ACHN (cell line): ENCODE measurements at places on chromosomes 2 and 18.
A peak's percentile ranks its signal among the peaks of the same experiment; 100 is the strongest.

DNA sequence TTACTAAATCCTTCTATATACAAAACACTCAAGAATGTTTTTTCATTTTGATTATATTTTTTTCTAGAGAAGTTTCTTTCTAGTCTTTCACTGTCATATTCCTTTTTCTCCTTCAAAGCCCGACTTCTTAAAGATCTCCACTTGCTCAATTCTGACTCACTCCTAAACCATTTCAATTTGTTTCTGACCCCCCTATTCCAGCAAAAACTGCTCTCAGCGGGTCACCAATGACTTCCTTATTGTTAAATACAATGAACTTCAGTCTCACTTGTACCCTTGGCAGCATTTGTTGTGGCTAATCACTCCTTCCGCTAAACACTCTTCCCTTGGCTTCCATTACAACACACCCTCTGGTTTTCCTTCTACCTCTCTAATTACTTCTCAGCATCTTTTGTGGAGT is 111.1 kb upstream of the RBBP8 start:
- DNase-seq: peak; percentile 24

DNA sequence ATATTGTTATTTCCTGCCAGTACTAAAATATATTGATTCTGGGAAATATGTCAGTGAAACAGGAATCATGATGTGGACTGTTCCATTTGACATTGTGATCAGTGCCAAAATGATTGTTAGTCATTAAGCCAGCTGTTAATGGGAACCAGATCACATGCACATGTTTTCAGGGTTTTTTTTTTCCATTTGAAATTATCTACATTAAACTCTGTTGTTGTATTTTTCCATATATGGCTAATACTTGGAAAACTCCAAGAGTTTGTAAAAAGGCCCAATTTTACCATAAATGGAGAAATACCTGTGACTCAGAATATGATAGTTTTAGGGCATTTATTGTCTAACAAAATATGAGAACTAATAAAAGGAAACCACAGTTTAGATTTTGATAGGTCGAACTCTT is 13.4 kb downstream of the ITGAV start:
- DNase-seq: no peak

DNA sequence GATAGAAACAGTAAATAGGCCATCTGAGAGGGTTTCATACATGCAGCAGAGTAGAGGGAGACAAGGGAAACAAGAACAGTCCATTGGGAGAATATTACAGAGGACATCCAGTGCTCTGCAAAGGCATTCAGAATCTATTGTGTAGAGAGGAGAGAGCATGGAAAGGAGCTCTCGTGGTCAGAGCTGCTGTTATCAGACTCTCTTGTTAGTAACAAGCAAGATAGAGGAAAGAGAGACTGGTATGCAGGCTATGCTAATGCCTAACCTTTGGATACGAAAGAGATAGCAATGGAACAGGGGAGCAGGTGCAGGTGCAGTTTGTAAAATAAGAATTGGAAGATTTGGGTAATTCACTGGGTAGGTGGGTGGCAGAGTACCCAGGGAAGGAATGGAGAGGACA is 855.9 kb downstream of the CNTNAP5 start:
- DNase-seq: no peak

DNA sequence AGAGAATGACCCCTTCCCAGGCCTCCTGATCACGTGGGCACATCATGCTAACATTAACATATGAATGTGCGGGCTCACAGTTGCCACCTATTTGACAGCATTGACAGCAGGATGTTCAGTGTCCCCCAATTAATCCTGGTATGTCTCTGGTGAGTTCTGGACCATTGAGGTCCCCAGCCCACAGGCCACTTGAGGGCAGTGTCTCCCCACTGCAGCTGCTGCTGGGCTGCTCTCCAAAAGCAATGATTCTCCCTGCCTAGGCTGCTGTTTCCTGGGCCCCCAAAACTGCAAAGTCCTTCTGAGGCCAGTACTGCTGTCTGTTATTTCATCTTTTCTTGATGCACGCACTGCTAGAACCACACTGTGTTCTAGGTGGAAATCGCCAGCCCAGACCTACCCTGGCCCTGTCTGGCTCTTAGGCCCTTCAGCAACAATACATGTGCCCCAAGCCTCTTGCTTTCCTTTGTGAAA is 52.7 kb upstream of the MAPK4 start:
- DNase-seq: peak; percentile 14

DNA sequence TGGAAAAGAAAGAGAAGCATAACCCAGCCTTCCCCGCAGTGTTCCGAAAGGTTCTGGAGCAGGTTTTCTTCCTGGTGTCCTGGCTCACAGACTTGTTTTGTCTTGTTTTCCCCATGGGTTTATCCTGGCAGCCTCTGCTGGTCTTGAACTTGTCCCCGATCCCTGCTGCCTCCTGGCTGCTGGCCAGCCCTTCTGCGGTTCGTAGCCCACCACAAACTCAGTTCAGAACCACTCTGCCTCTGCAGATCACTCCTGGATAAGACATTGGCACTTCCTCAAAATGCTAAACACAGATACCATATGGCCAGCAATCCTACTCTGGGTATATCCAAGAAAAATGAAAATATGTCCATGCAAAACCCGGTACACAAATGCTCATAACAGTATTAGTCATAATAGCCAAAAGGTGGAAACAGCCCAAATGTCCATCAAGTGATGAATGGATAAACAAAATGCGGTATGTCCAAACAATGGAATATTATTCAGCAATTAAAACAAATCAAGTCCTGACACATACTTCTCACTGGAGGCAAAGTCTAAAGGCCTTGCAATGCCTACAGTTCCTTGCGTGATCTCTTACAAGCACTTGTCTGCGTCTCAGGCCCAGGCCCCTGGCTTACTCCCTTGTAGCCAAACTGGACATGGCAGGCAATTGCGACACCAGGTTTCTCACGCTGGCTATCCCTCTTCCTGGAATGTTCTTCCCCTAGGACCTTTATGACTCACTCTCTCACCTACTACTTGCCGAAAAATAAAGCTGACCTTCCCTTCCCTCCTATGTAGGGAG is 28.0 kb upstream of the ARHGEF4 start:
- no peak for DNase-seq

- no peak for DNase-seq
Observed at GRCh38 chr2:19299032-19299431, 59.4 kb downstream of the OSR1 start.

GRCh38 chr2:217981084-217981730 is 21.6 kb downstream of the TNS1 start:
- DNase-seq: no peak

DNA sequence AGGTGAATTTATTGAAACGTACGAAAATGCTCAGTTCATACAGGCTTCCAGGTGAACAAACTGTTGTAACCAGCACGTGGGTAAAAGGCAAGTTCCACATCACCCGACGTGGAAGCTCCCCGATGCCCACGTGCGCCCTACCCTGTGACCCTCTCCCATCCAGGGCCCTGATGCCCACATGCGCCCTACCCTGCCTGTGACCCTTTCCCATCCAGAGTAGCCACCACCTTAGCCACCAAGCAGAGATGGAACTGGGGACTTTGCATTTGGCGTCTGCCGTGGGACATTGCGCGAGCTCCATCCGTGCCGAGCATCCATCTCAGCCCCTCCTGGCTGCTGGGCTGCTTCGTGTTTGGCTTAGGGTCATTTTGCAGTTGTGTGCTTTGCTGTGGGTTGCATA is 37.5 kb downstream of the ANO7 start:
- no peak for DNase-seq

DNA sequence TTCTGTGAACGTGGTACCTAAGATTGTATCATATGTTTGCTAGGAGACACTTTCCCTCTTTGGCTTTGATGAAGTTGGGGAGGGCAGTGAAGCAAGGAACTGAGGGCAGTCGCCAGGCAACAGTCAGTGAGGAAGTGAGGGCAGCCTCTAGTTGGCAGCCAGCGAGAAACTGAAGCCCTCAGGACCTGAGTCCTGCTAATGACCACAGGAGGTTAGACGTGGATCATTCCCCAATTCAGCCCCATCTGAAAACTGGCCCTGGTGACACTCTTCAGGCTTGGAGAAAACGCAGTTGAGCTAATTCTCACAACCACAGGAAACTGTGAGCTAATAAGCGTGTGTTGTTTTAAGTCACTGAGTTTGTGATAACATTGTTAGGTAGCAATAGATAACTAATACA is 84.5 kb upstream of the REG3G start:
- no peak for DNase-seq

GRCh38 chr2:11862049-11862448 is 115.6 kb downstream of the LPIN1 start:
- DNase-seq: no peak

GRCh38 chr2:48543895-48544294 is 13.9 kb downstream of the STON1 start:
- no peak for DNase-seq

DNA sequence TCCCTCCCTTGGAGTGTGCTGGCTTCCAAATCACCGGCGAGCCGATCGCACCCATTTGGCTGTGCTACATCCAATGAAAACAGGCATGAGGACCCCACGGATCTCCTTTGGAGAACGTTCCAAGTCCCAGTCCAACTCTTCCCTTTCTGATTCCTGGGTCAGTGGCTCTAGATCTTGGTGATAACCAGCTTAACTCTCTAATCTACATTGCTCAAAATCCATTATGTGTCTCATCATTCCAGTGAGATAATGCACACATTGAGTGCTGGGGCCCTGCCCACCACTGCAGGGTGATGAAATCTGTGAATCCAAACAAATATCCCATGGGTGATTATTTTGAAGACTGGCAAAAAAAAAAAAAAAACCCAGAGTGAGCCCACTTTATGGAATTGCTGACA is 232.7 kb upstream of the COPS8 start:
- no peak for DNase-seq

- no peak for DNase-seq
Observed at GRCh38 chr2:29796446-29796845, 124.9 kb downstream of the ALK start.

DNA sequence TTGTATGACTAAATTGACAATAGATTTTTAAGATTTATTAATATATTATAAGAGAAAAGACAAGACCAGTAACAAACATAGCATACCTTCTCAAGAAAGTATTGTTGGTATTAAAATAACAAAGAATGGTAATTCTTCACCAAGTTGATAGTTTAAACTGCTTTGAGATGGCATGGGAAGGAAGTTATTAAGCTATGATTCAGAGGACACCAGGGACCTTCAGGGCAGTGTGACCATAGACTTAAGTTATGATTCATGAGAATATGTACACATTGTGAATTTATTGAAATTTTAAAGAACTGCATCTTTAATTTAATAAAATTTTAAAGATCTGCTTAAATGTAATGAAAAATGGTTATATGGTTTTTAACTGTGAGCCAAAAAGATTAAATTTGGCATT is 205.7 kb downstream of the DSEL start:
- DNase-seq: no peak

- no peak for DNase-seq
Observed at GRCh38 chr18:74154716-74155115, 6.4 kb downstream of the TIMM21 start.

DNA sequence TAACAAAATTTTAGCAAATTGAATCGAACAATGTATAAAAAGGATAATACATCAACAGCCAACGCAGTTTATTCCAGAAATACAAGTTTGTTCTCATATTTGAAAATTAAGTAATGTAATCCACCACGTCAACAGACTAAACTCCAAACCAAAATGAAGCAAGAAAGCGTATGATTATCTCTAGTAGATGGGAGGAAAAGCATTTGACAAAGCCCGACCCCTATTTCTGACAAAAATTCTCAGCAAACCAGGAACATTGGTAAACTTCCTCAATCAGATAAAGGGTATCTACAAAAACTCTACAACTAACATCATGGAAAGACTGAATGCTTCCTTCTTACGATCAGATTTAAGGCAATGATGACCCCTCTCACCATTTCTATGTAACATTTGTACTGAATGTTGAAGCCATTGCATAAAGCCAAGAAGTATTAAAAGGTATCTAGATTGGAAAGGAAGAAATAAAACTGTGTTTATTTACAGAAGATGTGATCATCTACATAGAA is 34.3 kb upstream of the MYCN start:
- DNase-seq: no peak

GRCh38 chr18:13549880-13550232 is 176.5 kb downstream of the FAM210A start:
- no peak for DNase-seq

DNA sequence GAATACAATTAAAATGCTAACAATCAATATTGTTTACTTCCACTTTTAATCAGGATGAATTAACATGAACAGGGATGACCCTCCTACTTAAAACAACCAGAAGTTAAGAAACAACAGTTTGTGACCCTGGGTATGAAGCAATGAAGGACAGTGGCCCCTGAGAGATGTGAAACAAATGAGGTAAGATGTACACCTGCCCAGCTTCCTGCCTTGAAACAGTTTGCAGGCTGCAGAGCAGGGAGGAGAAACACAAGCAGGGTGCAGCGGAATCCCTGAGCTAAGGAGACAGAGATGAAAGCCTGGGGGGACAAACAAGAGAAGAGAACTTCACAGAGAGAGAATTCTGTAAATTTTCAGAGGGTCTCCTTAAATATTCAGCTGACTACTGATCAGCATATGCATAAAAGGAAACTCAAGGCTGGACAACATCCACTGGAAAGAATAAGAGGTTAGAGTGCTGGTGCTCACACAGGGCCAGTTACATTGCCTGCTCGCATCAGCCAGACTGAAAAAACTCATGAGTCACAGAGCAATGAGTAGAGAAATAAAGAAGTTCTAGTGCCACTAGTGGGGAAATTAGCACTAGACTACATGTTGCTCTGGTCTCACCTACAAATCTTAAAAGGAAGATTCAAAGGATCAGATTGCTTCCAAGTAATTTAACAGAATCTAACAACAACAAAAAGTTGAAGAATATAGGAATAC is 106.4 kb downstream of the PID1 start:
- no peak for DNase-seq

DNA sequence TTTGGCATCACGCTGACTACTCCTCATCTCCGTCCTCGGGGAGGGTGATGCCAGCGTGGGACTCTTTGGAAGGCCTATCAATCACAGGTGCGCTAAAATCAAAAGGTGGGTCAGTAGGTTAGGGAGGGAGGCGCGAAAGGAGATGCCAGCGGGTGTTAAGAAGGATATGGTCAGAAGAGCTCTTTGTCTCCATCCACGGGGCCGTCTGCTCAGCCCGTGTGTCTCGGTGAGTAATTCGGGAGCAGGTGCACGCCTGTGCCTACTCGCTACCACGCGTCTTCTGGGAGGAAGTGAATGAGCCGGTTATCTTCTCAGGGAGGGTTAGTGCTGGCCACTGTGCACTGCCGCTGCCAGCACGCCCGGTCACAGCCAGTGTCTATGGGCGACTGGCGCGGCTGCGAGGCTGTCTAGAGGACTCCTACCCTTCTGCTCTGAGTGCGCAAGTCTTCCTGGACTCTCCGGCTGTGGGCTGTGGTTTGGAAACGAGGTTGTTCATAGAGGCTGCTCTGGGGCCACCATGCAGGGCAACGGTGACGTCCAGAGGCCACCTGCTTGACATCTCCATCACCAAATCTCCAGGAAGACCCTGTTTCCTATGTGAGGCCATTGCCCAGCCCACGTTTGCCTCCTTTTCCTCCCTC is 153.4 kb downstream of the MBP start:
- DNase-seq: no peak

DNA sequence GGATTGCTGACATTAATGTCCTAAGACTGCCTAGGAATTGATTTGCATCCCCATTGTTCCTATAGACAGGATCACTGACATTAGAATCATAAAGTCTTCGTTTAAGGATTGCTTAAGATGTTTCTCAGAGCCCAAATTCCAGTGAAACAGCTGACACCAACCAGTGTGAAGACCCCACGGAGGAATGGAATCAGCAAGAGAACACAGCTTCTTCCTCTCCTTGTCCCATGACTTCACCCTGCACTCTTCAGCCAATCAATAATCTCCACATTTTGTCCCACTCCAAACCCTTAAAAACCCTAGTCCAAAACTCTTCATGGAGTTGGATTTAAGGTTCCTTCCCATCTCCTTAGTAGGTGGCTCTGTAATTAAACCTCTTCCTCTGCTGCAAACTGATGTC is 157.0 kb upstream of the NDUFV2 start:
- no peak for DNase-seq
